ENCODE measurements at places on chromosomes 1 and 21. TPM values are rescaled to one million over a fixed set of nuclear protein-coding genes. Genes with fewer than 3 reads are reported as not detected.

- DNase-seq: no peak
These were observed 24.5 kb upstream of the DISC1 start for GRCh38 chr1:231601824-231602672.

DNA sequence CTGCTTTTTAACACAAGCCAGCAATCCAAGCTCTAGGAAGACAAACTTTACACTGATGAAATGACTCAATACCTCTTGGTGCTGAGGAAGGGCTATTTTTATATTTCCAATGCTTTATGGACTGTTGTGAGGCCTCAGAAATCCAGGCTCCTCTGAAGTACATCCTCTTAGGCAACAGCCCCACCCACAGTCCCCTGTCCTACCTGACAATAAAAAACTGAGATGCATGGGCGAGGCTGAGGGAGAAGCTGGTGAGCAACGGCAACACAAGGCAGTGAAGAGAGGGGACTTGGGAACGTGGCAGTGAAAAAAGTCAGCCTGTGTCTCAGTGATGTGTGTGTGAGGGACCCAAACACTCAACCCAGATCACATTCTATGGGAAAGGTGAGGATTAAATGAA is 10.1 kb upstream of the CPT2 start:
- no peak for DNase-seq

- DNase-seq: no peak
These were observed 40.3 kb downstream of the GPATCH2 start for GRCh38 chr1:217590598-217590997.

- no peak for DNase-seq
These were observed 20.4 kb downstream of the ZNF362 start for GRCh38 chr1:33276573-33277298.

DNA sequence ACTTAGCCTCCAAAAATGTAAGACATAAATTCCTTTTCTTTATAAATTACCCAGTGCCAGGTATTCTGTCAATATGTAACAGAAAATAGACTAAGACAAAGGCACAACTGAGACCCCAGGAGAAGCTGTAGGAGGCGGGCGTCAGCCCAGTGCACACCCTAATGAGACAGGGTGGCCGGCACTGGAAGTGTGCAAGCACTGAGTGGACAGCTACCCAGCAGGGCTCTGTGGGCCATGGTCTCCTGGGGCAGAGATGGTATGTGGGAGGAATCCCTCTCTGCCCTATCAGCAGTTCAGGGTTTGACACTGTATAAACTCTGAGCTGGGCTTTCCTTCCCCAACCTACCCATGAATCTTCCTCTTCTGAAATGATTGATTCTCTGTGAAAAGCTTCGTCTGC is 139.5 kb downstream of the GLIS1 start:
- no peak for DNase-seq

The CD2 gene
- total RNA-seq: 0.44 TPM

The HLX gene
- 0.53 TPM for total RNA-seq

The ADCY10 gene
- total RNA-seq: 0.34 TPM

The MARK1 gene
- 18.6 TPM for total RNA-seq

Data from WTC11 (cell line).